Stimulated activated CD4-positive, alpha-beta T cell treated with anti-CD3 and anti-CD28 coated beads, Interleukin-15, amount 100 ng/mL, for 48 hours (primary cell): ENCODE measurements at places on chromosomes 16 and 17.

GRCh38 chr17:79570653-79571052 lies 40.2 kb downstream of the RBFOX3 start:
- DNase-seq = no peak

DNA sequence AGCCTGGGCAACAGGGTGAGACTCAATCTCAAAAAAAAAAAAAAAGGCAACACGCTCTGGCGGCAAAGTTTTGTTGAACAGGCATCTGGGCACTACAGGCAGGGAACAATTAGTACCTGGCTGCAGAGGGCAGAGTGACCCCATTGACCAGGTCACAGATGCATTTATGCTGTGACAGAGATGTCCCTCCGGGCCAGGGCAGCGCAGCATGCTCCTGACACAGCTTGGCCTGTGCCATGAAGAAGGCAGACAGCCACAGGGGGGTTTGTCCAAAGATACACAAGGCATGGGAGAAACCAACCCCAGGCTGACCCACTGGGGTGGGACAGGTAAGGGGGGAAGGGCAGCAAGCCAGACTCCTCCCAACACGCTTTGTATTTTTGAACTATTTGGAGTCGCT lies 7.7 kb upstream of the SRRM2 start:
- no peak for DNase-seq

- DNase-seq = no peak
These were observed 21.3 kb upstream of the GAA start for GRCh38 chr17:80080081-80080480.

DNA sequence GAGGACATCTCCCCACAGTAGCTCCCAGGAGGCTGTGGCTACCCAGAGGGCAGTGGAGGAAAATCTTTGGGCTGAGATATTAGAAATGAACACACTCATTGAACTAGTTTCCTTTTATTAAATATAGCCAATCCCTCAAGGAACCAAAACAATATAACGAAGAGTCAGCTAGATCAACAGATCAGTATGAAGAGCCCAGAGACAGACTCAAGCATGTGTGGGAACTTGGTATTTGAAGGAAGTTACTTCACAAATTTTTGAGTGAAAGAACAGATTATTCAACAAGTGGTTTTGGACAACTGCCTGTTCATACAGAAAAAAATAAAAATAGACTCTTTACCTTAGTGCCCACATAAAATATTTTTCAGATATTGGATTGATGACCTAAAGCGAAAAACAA lies 183.6 kb upstream of the PMFBP1 start:
- DNase-seq = no peak

DNA sequence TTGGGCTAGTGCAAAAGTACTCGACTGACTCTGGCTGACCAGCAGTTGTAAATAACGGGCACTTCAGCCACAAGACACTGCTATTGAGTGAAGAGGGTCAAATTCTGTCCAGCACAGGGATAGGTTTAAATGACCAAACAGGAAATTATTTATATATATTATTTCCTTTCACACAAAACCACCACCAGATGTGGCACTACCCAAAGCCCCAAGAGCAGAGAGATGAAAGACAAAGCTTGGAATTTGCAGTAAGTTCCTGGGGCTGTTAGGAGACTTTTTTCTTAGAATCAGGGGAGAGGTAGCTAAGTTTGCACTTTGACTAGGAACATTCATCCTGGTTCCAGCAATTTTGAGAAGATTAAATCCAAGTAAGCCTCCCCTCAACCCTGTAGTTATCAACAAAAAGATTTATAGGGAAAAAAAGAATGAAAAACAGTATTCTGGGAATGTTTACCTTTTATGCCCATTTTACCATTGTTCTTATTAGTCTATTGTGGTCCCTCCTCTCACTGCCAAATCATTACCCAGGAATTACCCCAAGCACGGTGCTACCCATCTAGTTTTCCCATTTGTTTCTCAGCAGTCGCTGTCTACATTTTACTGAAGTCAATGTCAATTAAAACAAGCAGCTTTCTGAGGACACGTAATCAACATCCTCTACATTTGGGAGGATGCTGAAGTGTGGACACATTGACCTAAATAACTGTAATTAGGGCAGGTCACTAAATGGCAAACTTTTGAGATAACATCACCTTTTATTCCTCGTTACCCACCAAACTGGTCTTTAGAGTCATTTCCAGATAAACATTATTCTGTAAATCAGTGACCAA lies 43.5 kb downstream of the GRB7 start:
- DNase-seq = no peak
